ENCODE measurements at places on chromosomes 12 and 14.

DNA sequence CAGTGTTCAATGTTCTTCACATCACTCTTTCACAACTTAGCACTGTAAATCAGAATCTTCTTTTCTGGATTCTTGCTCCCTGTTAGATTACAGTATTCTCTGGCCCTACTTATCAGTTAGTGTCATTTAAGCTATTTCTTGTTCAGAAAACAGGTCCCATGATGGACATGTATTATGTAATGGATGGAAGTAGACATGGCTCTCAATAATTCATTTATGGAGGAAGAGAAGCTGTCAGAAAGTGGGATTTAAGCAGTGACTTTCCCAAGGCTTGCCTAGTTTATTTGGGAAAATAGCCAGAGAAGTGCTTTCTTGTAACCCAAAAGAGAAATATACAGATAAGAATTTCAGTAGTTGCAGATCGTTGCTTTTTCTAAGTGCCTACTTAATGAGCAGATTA is 1.6 kb downstream of the ERC1 start:
- no peak for DNase-seq

- DNase-seq = no peak
Observed at GRCh38 chr14:22218728-22219127, 370.3 kb downstream of the DAD1 start.

- no peak for DNase-seq
Observed at GRCh38 chr14:79487632-79488031, 723.7 kb downstream of the DIO2 start.

DNA sequence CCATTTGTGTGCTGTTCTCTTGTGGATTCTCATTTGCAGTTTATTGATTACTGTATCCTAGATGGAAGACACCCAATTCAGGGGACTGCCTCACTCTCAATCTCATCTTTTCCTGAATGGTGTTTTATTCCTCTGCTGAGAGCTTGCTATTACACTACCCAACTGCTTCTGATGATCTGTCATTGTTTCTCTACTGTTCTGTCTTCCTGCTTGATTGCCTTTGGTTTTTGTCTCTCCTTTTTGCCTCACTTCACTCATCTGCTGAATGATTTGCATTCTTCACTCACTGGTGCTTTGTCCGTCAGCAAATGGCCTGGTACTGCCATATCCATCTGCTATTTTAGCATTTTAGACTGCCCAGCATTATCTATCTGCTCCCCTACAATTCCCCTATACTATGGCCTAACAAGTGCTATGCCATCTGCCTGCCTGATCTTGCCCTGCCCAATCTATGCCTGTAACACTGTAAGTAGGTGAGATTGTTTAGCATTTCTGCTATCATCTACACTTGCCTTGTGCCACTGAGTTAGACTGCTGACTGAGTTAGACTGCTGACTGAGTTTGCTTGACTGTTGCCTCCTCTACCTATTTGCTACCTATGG is 335.1 kb downstream of the GPHN start:
- DNase-seq = no peak

- DNase-seq = no peak
Observed at GRCh38 chr14:98840091-98840490, 431.9 kb downstream of the BCL11B start.

- DNase-seq = no peak
Observed at GRCh38 chr12:26102953-26103352, 21.9 kb downstream of the BHLHE41 start.

- no peak for DNase-seq
Observed at GRCh38 chr12:79381248-79382208, 309.2 kb downstream of the PAWR start.

DNA sequence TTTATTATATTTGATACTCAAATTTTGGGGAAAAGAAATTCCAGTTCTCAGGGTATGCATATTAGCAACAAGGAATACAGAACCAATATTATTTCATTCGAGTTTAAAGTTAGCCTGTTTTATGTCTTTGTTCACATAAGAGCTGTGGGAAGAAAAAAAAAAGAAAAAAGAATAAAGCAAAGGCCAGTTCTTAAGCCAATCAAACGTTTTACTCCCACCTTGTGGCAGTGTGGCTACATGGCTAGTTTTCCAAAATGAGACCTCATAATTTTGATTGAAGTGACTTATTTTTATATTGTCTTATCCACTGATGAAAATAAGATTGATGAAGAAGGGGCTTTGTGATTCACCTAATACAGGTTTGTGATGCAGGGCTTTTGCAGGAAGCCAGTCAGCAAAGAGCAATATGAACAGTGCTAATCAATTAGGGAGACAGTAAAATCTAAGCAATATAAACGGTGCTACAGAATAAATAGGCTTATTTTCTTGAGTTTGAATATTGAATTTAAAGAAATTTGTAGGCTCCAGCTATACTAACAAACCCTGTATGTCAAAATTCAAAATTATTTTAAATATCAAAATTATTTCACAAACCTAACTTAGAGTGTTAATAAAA is 624.1 kb upstream of the FOXG1 start:
- peak; percentile 1 for DNase-seq

- no peak for DNase-seq
Observed at GRCh38 chr12:77337362-77337761, 272.0 kb upstream of the E2F7 start.

All from NB4 (cell line).